ENCODE measurements at places on chromosomes 6 and 20.

DNA sequence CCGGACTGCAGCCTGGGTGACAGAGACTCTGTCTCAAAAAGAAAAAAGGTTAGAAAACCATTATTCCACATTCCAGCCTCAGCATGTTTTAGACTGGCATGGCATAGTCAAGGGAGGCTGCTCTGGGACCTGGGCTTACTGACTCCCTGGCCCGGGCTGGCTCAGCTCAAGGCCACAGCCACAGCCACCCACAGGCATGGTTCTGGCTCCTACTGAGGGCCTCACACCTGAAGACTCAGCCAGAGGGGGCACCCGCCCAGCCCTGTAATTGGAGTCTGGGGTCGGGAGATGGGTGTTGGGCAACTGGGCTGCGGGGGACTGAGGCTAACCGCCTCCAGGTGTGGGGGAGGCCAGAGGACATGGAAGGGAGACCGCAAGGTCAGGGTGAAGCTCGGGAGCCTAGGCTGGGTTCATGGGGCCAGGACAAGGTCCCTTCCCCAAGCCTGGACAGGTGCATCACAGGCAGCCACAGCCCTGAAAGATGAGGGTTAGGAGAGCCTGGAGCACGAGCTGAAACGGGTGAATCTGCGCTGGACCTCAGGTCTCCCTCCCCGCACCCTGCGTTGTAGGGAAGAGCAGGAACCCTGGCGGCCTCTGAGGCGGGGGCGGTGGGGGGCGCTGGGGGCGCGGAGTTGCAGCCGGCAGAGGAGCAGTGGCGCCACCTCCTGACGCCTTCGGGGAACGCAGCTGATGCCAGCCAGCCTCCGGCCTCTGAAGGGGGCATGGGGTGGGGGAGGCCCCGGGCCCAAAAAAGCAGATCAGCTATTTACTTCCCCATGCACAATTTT lies 67.7 kb upstream of the SRSF6 start:
- DNase-seq: no peak

GRCh38 chr20:22924046-22924737 lies 110.9 kb upstream of the SSTR4 start:
- DNase-seq: no peak

DNA sequence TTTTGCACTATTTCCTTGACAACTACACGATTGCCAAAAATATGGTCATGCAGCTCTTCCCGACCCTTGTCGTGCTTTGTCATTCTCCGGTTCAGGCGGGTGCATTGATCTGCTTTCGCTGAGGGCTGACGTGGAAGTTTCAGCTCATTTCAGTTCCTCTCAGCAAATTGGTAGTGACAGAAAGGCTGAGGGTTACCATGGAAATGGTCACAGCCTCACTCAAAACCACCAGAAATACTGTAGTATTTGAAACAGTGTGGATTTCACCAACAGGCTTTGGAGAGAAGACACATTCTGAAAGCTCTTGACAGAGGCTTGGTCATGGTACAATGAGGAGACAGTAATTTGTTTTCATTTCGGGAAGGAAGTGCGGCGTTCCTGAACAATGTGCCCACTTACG lies 99.7 kb upstream of the EXOC2 start:
- no peak for DNase-seq

- no peak for DNase-seq
Measured at GRCh38 chr6:81590314-81590691, 162.2 kb downstream of the TENT5A start.

DNA sequence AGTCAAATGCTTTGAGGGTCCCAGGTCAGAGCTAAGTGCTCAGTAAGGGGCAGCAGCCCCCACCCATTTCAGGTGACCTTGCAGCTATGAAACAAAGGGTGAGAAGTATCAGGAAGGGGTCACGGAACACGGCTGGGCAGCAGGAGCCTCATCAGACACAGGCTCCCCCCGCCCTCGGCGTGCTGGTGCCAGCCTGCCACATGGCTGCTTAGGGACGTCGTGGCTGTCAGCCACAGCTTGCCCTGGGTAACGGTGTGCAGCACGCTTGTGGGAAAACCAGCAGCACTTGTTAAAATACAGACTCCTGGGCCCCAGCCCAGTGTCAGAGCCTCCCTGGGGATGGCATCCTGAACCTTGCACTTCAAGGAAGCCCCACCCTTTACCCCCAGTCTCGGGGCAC lies 39.3 kb downstream of the SSR1 start:
- DNase-seq: no peak

GRCh38 chr6:122610690-122611455 lies 668 bp downstream of the PKIB start:
- no peak for DNase-seq

DNA sequence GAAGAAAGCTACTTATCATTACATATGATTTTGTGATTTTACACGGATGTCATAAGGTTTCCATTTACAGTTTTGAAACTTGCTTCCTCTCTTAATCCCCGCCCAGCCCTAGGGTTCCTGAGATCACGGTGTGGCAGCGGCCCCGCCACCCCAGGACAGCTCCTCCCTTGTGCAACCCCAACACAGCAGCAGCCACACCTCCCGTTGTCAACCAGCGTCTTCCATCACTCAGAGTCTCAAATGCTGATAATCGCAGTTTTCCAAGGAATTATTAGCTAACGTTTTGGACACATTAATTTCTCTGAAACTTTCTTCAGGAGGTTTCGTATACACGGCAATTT lies 204.8 kb downstream of the THBS2 start:
- no peak for DNase-seq

DNA sequence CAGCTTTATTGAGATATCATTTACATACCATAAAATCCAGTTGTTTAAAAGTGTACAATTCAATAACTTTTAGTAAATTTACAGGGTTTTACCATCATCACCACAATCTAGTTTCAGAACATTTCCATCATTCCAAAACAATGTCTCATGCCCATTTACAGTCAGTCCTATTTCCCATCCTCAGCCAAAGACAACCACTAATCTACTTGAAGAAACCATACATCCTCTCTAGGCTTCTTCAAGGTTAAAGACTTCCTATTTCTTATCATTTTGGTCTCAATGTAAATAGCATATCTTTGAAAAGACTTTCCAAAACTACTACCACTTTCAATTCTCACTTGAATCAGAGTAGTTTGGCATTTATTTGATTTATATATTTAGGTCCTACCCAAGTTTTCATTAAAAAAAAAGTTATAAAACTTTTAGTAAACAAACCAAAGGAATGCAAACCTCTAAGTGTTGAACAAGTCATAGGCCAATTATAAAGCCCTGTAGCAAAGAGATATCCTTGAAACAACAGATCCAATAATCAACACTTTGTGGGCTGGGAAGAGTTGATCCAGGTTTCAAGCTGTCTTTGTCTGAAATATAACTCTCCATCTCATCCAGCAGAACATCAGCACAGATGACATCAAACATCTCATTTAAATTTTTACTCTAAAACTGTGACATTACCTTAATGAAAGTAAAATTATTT lies 211.3 kb upstream of the RUNX2 start:
- no peak for DNase-seq

GRCh38 chr6:109770047-109770446 lies 79.0 kb downstream of the FIG4 start:
- no peak for DNase-seq

GRCh38 chr6:129711271-129711631 lies 1.3 kb upstream of the ARHGAP18 start:
- no peak for DNase-seq

- no peak for DNase-seq
Measured at GRCh38 chr6:23566418-23566817, 559.6 kb upstream of the NRSN1 start.

DNA sequence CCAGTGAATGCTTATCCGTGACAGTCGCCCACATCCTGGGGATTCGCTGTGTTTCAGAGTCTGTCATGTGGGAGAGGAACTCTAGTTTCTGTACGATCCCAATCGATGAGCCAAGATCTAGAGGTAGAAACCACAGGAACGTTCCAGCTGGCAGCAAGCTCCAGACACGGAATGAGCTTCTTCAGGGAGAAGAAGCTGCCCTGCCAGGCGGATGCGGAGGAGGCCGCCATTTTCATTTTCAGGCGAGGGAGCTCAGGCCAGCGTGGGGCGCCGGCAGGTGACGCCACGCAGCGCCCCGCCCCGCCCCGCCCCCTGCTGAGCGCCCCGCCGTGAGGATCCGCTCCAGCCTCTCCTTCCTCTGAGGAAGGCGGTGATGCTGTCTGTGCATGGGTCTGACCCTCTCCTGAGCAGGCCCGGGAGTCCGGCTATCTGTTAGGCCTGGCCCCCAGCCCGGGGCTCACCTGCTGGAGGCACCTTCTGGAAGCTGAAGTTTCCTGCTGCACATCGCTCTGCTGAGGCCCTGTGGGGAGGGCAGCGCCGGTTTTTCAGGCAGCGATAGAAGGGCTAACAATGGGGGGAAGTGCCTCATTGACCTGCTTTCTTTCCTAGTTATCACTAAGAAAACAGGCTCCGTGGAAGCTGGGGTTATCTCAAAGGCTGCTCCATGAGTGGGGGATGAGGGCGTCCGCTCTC lies 147.5 kb downstream of the ERMARD start:
- no peak for DNase-seq

DNA sequence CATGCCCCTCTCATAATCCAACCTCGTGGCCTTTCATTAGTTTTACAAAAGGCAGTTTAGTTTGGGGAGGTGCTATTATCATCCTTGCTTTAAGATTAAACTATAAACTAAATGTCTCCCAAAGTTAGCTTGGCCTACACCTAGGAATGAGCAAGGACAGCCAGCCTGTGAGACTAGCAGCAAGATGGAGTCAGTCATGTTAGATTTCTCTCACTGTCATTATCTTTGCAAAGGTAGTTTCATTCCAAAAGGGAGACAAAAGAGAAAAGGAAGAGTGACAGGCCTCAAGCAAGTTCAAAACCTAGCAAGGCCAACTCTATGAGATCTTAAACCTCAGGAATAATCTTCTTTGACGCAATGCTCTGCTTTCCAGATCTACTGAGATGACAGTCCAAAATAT lies 232.2 kb downstream of the UBE3D start:
- DNase-seq: no peak

DNA sequence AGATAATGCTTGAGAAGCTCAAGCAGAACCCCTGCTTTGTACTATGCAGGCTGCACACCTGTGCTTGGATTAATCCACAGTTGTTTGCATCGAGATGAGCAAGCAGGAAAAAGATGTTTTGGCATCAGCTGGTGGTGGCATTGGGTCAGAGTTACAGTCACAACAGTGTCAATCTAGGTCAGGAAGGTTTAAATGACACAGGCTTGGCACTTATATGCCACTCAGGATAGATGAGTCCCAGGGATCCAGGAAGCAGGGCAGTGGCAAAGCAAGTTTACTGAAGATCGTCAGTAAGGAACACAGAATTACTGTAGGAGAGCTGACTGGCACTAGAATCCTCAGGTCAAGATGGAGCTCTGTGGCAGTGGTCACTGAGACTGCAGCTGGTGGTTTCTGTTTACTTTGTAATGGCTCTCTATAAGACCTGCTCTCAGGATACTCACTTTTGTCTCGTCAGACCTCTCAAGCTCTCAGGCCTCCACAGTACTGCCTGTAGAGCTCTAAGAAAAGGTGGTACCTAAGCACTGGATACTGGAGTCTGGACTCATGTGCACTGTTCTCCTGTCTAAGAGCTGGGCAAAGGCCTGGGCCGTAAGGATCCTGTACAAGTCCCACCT lies 110.1 kb upstream of the HS3ST5 start:
- DNase-seq: no peak

All from effector memory CD8-positive, alpha-beta T cell (primary cell).